Stimulated activated CD4-positive, alpha-beta T cell treated with anti-CD3 and anti-CD28 coated beads, Interleukin-12 subunit alpha, Interleukin-12 subunit beta, amount 100 ng/mL, for 48 hours (primary cell): ENCODE measurements at places on chromosomes 3 and 15.

- DNase-seq, result no peak
Observed at GRCh38 chr3:78801926-78802561, 965.8 kb downstream of the ROBO1 start.

DNA sequence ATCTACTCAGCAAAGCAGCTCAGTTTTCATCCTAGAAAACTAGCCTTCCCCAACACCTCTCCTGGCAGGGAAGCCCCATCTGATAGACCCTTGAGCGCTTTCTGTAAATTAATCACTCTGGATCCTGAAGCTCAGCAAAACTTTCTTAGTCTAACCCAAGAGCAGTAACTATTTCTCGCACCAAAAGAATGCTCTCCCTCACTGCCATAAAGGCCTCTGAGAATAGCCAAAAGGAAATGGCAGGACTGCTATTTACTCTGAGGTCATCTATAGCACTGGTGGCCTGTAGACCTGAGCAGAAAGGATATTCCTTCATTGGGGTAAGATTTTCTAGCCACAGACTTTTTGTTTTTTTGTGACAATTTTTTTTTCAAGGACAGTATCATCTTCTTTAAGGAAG is 345.8 kb upstream of the ADAMTS9 start:
- DNase-seq, result no peak

GRCh38 chr3:175192536-175192935 is 333.4 kb downstream of the NAALADL2 start:
- no peak for DNase-seq

DNA sequence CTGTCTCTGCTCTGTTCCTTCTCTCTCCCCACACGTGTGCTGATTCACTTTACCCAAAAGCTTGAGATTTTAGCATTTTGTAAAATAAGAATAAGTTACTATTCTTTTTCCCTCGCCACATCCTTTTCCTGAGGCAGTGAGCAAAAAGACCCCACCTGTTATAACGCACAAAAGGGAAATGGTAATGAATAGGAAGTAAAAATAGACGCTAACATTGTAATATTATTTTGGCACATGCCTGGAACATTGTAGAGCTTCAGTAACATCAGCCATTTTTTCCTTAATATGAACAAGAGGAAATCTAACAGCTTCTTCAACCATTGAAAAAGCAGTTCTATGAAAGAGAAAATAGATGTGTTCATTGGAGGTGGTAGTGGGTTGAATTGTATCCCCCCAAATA is 40.5 kb downstream of the CD200 start:
- DNase-seq, result no peak

- no peak for DNase-seq
Observed at GRCh38 chr15:66389859-66390381, 3.2 kb downstream of the MAP2K1 start.

GRCh38 chr15:35691891-35692867 is 146.2 kb upstream of the DPH6 start:
- DNase-seq, result no peak

GRCh38 chr3:6806991-6807390 is 53.9 kb upstream of the GRM7 start:
- DNase-seq, result no peak

GRCh38 chr3:189361103-189361835 is 189.5 kb downstream of the TPRG1 start:
- DNase-seq, result no peak

GRCh38 chr3:11699083-11699427 is 55.3 kb upstream of the VGLL4 start:
- DNase-seq, result no peak

- no peak for DNase-seq
Observed at GRCh38 chr15:74179983-74180880, 6.7 kb downstream of the ISLR start.

- no peak for DNase-seq
Observed at GRCh38 chr3:139764069-139764905, 86.5 kb upstream of the NMNAT3 start.

GRCh38 chr3:134685929-134686802 is 35.3 kb upstream of the KY start:
- DNase-seq, result no peak
